EL (cell line): ENCODE measurements at places on chromosomes 16 and 17.

DNA sequence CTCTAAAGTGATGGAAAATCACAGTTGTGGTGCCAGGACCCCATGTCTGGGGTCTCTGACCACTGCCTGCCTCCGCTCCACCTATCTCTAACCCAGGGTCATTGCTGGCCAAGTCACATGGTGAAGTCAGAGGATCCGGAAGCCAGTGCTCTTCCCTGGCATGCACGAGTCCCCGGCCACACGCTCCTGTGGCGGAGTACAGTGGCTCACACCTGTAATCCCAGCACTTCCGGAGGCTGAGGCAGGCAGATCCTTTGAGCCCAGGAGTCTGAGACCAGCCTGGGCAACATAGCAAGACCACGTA lies 21.5 kb upstream of the RBFOX3 start:
- no peak for DNase-seq

DNA sequence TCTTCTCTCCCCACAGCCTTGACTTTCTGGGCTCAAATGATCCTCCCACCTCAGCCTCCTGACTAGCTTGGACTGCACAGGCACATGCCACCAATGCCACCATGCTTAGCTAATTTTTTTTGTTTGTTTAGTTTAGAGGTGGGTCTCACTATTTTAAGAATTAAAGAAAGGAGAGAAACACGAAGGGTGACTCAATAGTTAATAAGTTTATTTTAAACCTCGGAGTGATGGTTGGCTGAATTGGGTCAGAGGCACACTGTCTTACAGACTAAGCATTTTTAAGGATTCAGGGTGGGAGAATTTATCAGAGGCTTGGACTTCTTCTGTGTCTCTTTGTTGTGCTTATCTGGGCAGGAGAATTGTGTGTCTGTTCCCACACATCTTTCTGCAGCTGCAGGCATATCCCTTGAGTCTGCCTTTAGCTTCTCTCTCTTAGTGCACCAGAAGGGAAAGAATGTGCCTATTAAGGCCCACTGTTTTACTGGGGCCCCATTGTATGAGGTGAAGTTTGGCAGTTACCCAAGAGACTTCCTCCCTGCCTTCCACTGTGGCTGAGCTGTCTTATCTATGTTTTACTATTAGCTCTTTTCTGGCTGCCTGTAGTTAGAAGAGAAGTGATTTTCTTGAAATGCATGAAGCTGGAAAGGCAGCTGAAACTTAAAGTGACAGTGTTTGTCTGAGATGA lies 2172.0 kb downstream of the TP53TG3F start:
- no peak for DNase-seq

DNA sequence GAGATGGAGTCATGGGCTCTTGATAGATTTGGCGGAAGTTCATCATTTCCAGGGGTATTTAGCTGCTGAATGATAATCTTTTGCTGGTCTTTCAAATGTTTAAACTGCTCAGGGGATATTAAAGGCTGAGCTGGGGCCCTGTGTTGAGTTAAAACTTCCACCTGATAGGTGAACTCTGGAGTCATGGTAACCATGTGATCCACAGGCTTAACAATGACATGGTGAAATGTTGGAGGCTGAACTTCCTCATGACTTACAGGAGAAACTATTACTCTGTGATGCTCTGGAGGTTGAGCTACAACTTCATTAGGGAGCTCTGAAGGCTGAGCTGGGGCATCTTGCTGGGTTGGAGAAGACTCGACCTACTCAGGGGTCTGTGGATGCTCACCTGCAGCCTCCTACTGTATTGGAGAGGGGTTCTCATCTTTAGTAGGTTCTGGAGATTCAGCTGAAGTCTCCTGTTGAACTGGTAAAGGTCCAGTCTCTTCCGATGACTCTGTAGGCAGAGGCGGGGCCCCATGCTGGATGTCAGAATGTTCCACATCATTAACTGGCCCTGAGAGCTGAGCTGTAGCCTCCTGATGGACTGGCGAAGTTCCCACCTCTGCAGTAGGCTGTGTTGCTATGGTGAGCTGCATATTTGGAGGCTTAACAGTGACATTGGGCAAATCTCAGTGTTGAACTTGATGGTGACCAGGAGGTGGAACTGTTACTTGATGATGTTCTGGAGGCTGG lies 24.2 kb downstream of the RDM1 start:
- DNase-seq, result peak; percentile 48

DNA sequence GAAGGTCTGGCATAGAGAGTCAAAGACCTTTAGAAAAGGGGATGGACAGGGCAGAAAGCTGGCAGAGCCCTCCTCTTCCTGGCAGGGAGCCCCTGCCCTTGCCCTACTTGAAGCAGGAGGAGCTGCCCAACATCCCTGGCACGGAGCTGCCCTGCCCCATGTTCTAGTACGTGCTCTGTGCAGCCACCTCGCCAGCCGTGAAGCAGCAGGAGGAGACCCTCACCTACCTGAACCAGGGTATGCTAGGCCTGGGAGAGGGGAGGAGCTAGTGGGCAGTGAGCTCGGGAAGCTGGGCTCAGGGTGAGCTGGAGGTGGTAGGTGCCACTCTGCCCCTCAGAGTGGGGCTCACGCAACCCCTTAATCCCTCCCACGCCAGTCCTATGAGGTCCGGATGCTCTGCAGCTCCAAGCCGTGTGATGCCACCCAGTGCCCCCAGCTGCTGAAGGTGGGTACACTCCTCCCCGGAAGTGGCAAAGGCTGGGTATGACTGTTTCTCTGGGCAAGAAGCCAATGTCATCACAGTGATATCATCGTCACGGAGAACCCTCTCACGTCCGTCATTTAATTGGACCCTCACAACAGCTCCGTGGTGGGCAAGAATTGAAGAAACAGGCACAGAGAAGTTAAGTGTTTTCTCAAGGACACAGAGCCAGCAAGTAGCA lies 12.7 kb upstream of the STAC2 start:
- peak; percentile 72 for DNase-seq

DNA sequence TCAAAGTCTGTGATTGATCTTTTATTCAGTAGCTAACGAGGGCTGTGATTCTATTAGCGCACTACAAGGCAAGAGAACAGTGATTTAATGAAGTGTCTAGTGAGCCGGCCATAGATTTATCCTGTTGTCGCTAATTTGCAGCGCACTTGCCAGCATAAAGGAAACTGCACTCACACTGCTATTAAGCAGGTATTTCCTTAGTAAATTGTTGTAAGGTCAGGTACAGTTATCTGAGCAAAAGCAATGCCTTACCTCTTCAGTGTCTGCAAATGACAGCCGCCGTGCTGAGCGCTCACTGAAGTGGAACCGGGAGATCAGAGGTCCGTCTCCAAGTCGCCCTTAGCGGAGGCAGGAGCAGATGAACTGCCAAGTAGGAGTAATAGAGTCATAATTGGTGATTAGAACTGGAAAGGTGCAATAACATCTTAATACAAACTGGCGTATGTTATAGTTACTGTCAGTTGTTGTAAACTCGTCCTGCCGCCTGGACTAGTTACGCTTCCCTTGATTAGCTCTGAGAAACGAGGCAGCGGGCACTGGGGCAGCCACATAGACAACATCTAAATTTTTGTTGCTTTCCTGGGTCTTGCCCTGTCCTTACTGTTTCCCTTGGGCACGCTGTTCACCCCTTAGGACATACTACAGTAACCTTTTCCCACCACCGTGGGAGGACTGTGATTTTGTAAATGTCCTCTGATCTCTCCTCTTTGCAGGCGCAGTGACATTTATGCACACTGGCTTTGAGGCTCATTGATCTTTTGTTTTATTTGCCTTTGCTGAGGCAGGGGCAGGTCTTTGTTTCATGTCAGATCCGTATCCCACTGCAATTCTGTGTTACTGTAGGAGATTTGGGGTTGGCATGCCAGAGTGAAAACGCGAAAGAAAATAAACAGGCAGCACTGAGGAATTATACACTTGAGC lies 363.1 kb downstream of the WWOX start:
- no peak for DNase-seq

DNA sequence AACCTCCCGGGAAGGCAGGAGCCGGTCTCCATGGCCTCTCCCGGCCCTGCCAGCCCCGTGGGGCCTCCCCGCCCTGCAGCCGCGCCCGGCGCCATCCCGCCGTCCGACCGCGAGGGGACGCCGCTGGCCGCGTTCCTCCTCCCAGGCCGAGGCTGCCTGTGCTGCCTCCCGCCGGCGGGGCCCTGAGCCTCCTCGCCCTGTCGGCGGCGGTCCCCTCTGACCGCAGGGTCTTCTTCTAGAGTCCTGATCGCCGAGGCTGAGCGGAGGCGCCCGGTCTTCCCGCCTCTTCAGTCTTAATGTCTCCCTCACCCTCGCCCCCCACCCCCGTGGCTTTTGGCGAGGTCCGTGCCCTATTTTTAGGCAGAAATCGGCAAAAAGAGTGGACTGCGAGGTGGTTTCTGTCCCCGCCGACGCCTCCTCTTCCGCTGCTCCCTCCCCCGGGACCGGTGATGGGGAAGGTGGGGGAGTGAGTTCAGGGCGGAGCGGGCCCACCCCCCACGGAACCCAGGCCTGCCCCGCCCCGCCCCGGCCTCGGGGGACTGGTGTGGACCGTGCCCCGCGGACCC lies 794 bp upstream of the CPNE7 start:
- DNase-seq, result peak; percentile 82

GRCh38 chr17:45050481-45051059 lies 862 bp downstream of the DCAKD start:
- peak; percentile 37 for DNase-seq

DNA sequence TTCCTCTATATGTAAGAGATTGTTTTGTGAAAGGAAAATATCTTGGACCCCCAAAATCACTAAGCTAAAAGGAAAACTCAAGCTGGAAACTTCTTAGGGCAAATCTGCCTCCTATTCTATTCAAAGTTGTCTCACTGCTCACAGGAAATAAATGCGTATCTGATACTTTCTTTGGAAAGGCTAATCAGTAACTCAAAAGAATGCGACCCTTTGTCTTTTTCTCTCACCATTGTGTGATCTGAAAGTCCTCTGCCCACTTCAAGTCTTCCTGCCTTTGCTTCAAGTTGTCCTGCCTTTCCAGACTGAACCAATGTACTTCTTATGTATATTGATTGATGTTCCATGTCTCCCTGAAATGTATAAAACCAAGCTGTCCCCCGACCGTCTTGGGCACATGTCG lies 157.3 kb downstream of the KIF2B start:
- DNase-seq, result no peak

- DNase-seq, result peak; percentile 96
Observed at GRCh38 chr17:77423589-77424451, 283.1 kb downstream of the SEC14L1 start.

DNA sequence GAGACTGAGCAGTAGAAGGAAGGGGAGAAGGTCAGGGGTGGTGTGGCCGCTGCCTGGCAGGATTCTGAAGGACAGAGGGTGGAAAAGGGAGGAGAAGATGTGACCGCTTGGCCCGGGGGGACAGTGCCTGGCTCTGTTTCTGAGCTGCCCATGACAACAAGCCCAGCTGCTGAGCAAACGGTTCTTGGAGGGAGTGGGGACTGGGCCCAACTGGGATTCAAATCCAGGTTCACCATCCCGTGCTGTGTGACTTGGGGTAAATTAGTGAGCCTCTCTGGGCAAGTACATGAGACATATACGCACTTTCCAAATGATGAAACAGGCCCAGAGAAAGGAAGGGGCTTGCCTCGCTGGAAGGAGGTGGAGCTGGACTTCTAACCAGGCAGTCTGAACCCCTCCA lies 23.3 kb downstream of the SEC14L5 start:
- no peak for DNase-seq

DNA sequence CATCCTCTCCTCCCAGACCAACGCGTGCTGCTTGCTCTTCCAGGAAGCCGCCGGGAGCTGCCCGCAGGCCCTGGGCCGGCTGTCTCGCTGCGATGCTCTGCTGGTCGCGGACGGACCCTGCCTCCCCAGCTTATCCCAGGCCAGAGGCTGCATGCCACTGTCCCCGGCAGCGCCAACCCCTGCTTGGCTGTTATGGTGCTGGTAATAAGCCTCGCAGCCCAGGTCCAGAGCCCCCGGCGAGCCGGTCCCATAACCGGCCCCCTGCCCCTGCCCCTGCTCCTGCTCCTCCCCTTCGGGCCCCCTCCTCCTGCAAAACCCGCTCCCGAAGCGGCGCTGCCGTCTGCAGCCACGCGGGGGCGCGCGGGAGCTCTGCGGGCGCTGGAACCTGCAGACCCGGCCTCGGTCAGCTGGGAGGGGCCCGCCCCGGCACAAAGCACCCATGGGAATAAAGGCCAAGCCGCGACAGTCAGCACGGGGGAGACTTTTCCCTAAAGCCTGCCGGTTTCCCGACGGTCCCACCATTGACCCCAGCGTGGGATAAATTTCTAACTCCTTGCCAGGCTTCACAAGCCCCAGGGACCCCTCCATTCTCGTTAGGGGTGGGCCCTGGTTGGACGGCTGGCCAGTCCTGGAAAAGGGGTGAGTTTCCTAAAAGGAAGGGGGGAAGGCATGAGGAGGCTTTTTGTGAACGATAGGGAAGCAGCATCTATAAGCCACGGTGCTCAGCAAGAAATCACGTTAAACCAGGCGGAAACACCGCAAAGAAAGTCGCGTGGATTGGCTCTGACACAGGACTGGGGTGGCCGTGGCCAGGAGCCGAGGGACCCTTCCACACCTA lies 11.2 kb downstream of the ENPP7 start:
- DNase-seq, result peak; percentile 43

DNA sequence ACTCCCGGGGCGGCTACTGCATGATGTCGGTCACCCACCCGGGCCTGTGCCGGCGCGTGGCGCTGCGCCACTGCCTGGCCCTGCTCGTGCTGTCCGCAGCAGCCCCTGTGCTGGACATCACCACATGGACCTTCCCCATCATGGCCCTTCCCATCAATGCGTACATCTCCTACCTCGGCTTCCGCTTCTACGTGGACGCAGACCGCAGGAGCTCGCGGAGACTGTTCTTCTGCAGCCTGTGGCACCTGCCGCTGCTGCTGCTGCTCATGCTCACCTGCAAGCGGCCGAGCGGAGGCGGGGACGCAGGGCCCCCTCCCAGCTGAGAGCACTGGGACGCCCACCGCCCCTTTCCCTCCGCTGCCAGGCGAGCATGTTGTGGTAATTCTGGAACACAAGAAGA lies 29.8 kb downstream of the CDRT15 start:
- DNase-seq, result no peak

GRCh38 chr16:10787304-10787703 lies 31.3 kb downstream of the TVP23A start:
- no peak for DNase-seq

- DNase-seq, result no peak
Observed at GRCh38 chr17:33220036-33220435, 73.1 kb downstream of the ASIC2 start.

GRCh38 chr16:86723689-86724088 lies 145.3 kb downstream of the FOXL1 start:
- DNase-seq, result no peak

GRCh38 chr16:75229172-75230031 lies 10.6 kb downstream of the CTRB1 start:
- no peak for DNase-seq

GRCh38 chr16:81899601-81900000 lies 111.7 kb downstream of the SDR42E1 start:
- no peak for DNase-seq
